ENCODE measurements at places on chromosomes 4 and X.

DNA sequence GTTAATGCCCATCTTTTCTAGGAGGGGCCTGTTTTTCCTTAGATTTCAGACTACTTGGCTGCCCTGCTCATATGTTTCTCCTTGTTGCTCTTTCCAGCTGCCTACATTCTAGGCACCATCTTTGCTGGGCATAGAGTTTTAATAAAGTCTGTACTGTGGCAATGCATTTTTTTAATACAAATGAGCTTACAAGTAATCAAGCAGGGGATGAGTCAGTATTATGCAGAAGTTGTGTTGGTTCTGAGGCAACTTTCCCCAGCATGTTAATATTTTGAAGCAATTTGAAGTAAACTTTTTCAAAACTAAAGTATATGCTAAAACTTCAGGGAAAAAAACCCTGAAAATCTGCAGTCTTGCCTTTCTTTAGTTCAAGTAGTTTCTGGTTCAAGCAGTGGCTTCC, 372.0 kb upstream of the GATB start:
- no peak for DNase-seq

DNA sequence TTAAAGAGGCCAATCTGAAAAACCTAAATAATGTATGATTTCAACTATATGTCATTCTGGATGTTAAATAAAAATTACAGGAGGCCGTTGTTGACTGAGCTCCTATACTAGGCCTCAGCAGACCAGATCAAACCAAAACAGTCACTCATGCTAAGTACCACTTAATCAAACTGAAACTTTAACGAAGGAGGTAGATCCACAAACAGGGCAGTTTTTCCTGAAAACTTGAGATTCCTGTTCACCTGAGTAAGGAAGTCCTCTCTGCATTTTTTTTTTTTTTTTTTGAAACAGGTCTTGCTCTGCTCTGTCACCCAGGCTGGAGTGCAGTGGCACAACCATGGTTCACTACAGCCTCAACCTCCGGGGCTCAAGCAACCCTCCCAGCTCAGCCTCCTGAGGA, 27.7 kb downstream of the MANBA start:
- no peak for DNase-seq

- DNase-seq: peak; percentile 54
These were observed 917 bp downstream of the PCDH18 start for GRCh38 chr4:137531168-137531985.

DNA sequence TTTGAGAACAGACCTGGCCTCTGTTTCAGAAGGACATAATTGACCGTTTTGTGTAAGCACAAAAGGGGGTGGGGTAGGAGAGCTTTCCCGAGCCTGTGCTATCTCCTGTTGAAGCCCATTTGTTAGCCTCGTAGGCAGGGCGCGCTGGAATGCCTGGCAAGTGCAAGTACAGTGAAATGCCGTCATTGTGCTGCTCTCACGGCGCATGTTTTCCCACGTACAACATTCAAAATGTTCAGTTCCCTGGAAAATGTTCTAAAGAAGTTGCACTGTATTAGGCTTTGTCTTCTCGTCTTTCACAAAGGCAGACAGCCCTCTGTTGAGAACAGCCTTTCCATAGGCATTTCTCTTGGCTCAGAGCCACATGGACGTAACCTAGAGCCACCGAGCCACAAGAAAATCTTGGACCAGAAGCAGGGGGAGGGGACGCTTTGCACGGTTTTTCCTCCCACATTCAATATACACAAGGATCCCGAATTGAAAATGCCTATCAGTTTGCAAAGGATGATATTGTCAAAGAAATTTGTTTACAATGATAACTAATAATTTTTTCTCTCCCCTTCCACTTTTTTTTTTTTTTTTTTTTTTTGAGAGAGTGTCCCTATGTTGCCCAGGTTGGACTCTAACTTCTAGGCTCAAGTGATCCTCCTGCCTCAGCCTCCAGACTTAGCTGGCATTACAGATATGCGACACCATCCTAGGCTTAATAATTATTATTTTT, 54.6 kb upstream of the RAPGEF2 start:
- peak; percentile 36 for DNase-seq

GRCh38 chrX:153500676-153501280, 6.0 kb downstream of the BGN start:
- no peak for DNase-seq

- no peak for DNase-seq
These were observed 16.2 kb upstream of the FHL1 start for GRCh38 chrX:136130931-136131833.

- DNase-seq: no peak
These were observed 31.6 kb downstream of the ADH7 start for GRCh38 chr4:99403380-99404184.

- no peak for DNase-seq
These were observed 68.8 kb upstream of the PPP1R2C start for GRCh38 chrX:42846741-42847140.

DNA sequence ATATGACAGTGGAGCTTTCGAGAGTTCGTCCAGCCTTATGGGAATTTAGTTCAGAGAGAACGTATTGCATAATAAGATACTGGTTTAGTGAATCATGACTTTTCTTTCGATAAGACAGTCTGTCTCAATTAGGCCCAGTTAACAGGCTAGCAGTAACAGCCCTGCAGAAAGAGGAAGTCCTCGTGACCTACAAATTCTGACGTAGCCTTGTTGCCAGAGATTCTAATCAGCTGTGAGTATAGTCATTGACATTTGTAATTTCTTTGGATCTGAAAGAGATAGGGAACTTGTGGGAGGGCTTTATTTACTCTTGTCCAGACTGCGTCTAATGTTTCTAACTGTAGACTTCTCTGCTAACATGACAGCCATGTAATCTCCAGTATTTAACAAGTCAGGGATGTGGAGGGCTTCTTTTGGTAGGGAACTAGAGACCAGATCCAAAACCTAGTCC, 15.8 kb downstream of the ART3 start:
- DNase-seq: no peak

- DNase-seq: no peak
These were observed 224.1 kb downstream of the PPP3CA start for GRCh38 chr4:101123231-101123630.

- DNase-seq: no peak
These were observed 36.1 kb downstream of the COPS4 start for GRCh38 chr4:83071116-83071515.
